ENCODE measurements at places on chromosomes 1 and 21. TPM values are rescaled to one million over a fixed set of nuclear protein-coding genes. Genes with fewer than 3 reads are reported as not detected.

Gene CD1B
- not detected for total RNA-seq

Gene JUN
- total RNA-seq = 24.9 TPM

DNA sequence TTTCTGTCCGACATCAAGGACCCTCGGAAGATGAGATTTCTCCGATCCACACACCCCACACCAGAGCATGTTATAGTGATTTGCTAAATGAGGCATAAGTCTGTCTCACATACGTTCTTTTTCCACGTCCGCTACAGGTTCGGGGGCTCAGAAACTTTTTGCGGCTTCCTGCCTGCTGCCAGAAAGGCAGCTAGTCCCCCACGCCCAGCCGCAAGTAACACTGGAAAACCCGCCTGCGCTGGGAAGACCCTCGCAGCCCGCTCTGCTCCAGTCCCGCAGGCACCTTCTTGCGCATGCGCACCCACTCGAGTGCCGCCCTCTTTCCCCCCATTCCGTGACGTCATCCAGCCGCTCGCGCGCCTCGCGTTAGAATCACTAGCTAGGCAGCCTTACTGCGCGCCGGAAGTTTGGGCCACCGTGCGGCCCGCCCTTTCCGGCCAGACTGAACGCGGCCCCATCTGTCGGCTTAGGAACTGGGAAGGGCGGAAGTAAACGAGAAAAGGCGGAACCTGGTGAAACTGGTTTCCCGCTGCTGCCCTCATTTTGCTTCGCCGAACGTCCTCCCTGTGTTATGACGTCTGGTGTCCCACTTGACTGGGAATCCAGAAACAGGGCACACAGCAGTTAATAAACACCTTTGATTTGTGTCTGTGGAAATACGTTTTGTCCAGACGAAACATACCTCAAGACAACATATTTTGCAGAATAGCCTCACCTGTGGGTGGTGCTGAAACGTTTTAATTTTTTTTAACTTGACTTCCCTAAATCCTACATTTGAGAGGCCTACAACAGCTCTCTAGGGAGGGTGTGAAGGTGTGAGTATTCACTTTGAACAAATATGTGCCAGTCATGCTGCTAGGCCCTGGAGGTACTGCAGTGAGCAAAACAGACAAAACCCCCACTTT is at the start of gene C1orf74:
Gene C1orf74 (minus strand): TSS at position 295 of the 905 bp plus-strand sequence. CDS start 925 bp downstream, outside the sequence.
- DNase-seq = peak; percentile 99

- DNase-seq = no peak
Observed at GRCh38 chr1:14901371-14901954, 252.1 kb upstream of the TMEM51 start.

DNA sequence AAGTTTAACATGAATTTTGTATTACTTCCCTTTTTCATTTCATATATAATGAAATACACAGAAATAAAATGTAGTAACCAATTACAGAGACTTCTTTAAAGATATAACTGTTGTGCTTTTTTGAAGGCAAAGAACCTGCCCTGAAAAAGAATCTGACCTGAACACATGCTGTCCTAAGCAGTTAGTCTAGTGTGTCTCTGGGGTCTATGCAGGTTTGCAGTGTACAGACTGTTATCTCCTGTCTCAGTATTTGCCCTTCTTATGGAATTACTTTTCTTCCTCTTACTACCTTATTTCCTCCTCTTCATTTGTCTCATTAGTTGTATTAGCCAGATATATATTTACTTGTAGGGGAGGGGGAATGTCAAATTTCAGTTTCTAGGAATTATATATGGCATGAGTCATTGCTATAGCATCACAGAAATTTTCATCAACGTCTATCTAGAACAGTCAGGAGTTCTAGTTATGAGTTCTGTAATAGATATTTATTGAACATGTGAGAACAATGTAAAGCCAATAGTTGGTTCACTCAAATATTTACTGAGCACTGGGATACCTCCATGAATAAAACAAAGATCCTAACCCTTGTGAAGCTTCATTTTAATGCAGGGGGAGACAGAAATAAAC is 28.4 kb upstream of the PLEKHO1 start:
- no peak for DNase-seq

Data from A673 (cell line).